ENCODE measurements at places on chromosomes 13 and 19.

DNA sequence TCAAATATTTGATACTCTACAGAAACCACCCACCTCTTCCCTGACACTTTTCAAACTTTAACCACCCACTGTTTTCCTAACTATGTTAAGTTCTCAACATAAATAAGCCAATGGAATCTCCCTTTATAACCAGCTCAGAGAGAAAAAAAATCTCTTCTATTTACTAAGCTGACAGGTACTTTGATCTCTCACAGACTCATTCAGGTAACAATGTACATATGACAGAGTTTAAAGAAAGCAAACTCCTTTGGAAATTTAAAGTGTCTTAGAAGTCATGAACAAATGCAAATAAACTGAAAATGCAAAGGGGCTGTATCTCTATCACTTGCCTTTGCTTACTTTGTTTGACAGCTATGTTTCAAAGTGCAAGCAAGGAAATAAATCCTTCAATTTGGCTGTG lies 109.3 kb downstream of the KLF12 start:
- no peak for DNase-seq

GRCh38 chr13:25455146-25455545 lies 83.4 kb downstream of the ATP8A2 start:
- no peak for DNase-seq

DNA sequence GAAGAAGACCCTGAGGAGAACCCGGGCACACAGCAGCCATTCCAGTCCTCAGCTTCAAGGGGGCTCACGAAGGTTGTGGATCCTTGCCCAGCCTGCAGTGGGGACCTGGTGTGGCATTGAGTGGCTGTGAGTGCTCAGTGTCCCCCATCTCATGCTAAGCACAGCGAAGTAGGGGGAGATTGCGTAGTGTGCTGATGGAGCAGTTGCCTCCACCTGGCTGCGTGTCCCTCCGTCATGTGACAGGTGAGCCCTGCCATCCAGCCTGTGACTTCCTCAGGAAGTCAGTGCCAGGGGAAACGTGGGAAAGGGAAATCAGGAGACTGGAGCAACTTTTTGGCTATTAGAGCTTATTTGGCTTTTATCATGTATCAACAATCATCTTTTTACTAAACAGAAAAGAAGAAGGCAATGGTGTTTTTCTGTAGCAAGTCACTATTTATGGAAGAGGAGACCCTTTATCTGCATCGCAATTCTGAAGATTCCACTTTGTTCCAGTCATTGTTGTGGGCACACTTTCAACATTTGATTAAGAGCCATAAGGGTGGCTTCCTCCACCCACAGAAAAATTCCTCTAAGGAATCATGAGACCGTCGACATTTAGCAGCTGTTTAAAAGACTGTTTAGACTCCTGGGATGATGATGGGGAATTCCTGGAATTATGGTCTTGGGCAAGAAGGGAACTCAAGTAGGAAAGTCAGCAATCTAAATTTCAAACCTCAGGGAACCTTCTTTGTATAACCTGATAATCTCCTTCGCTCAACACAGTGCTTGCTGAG lies 126.8 kb upstream of the SPATA13 start:
- DNase-seq = no peak

- no peak for DNase-seq
Observed at GRCh38 chr13:20369886-20370361, 137.8 kb upstream of the GJB6 start.

DNA sequence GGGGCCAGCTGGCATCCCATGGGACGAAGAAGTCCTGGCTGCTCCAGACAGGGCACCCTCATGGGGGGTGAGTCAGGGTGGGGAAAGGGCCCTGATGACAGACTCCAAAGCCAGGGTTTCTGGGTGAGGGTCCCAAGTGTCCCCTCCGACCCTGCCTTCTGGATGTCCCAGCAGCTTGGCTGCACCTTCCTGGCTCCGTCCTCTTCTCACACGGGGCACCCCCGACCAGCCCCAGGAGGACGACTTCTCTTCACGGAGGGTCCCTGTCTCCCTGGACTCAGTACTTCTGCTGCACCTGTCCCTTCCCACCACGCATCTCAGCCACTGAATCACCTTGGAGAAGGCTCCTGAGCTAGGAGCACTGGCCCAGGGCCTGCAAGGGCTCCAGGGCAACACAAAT lies 19.9 kb downstream of the MIER2 start:
- DNase-seq = no peak

DNA sequence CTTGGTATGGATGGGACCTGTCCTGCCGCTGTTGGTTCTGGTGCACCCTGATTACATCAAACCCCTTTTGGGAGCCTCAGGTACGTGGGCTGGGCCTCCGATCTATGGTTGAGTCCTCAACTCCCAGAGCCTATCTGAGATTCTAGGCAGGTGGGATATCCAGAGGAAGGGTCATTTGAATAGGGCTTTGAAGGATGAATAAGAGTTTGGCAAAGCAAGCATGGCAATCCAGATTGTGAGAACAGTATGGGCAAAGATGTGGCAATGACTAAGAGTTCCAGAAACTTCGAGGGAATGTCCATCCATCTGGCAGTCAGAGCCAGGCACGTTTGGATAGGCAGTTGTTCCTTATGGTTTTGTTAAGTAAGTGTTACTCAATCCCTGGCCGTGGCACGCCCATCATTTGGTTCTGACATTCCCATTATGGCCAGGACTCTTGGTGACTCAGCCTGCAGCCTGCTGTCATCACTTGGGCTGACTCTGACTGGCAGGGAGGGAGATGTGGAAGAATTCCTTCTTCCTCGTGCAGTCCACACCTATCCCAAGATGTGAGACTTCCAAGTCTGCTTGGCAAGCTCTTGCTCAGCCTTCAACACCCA lies 21.5 kb downstream of the CYP4F22 start:
- DNase-seq = no peak

DNA sequence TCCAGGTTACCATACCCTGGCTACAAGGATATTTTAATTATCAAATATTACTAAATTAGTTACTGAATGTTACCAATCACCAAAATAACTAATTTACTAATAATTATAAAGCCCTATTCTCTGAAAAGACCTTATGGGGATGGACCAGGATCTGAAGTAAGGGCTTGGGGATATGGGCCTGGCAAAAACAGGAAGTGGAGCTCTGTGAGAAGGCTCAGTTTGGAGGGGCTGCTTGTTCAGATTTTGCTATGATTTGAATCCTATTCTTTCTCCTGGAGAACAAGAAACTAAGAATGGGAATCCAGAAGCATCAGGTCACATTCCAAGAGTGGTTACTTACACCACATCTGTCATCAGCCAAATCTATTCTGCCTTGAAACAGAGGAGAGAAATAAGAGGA lies 148.1 kb downstream of the DNAJC15 start:
- DNase-seq = no peak

DNA sequence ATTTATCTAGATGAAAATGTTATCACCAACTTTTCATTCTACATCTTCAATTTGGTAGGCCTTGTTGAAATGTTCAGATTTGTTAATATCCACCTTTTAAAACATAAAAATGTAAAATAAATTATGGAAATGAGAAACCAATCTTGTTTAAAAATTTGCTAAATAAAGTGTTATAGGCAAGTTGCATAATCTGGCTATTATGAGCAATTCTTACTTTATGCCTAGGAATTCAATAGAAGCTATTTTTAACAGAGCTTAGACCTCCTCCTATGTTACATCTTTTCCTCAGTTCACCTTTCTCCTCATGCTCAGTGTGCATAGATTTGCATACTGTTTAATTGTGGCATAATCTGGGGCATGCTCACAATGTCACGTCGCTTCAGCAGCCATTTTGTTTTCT lies 87.9 kb upstream of the POSTN start:
- DNase-seq = no peak

DNA sequence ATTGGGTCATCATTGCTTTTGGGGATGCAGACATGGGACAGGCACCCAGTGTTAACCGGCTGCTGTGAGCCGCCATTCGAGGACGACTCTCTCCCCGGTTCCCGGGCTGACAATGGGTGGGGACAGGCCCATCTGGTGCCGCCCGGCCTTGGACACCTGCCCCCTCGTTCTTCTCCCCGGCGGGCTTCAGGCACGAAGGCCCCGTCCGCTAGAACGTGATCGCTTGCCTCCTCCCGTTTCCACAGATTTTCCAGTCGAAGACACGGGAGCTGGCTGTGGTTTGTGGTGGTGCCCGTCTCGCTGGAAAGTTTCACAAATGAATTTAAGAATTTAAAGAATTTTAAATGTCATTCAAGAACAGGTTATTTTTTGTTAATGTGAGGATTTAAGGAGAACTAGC lies 2.0 kb downstream of the PALM start:
- DNase-seq = no peak

GRCh38 chr13:111209613-111210012 lies 94.5 kb downstream of the ARHGEF7 start:
- no peak for DNase-seq

DNA sequence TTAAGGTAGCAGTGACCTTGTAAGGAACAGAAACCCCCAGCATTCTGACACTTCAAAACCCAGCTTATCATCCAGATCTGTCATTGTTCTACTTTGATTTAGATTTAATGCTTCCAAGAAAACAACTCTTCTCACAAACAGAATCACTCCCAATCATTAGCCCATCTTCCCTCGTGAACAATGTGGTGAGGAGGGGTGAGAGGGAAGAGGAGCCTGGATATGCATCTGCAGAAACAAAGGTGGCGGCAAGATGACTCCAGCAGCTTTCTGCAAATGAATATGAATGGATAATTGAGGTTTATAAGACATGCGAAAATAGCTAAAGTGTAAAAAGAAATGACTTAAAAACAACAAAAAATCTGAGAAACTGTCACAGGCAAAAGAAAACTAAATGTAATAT lies 859.9 kb upstream of the SLC10A2 start:
- DNase-seq = no peak

Measured in MV-4-11 (cell line).